ENCODE measurements at places on chromosomes 16 and 17.

GRCh38 chr17:60832631-60833030, 155.0 kb downstream of the BCAS3 start:
- H3K36me3 ChIP-seq = no peaks in the 10 kb centered on the region
- H3K27ac ChIP-seq = no peak overlapping the region
- no peaks in the 10 kb centered on the region for H3K27me3 ChIP-seq

GRCh38 chr17:81121841-81122733, 43.2 kb upstream of the PVALEF start:
- no peak overlapping the region for H3K27ac ChIP-seq
- DNase-seq = no peak
- peaks cover 2% of the 10 kb centered on the region for H3K36me3 ChIP-seq
- peaks cover 8% of the 10 kb centered on the region for H3K4me1 ChIP-seq
- no peaks in the 10 kb centered on the region for H3K27me3 ChIP-seq

GRCh38 chr16:87924811-87925670, 11.3 kb downstream of the CA5A start:
- H3K36me3 ChIP-seq = no peaks in the 10 kb centered on the region
- peaks cover 5% of the 10 kb centered on the region for H3K4me1 ChIP-seq
- peaks cover 23% of the 10 kb centered on the region for H3K27me3 ChIP-seq
- no peak overlapping the region for H3K4me3 ChIP-seq

GRCh38 chr17:54172096-54172984, 349.6 kb downstream of the KIF2B start:
- no peak for DNase-seq
- no peak overlapping the region for H3K4me3 ChIP-seq
- no peak overlapping the region for H3K27ac ChIP-seq

DNA sequence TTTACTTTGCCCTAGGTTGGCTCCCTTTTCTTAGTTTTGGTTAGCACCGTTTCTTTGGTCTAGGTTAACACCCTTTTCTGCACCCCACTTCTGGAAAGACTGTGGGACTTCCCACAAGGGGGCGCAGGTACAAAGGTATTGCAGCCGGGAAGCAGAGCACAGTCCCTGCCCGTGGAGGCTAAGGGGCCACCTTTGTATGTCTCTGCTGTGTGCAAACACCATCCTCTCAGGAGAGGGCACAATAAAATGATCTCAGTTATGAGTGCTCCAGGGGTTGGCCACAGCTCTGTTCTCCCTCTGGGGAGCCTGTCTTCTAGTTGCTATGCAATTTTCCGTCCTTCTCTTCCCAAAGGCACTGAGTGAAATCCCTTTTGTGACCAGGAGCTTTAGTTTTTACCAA, 28.4 kb upstream of the TMC5 start:
- DNase-seq = peak; percentile 6
- no peaks in the 10 kb centered on the region for H3K4me1 ChIP-seq
- no peak overlapping the region for H3K4me3 ChIP-seq

DNA sequence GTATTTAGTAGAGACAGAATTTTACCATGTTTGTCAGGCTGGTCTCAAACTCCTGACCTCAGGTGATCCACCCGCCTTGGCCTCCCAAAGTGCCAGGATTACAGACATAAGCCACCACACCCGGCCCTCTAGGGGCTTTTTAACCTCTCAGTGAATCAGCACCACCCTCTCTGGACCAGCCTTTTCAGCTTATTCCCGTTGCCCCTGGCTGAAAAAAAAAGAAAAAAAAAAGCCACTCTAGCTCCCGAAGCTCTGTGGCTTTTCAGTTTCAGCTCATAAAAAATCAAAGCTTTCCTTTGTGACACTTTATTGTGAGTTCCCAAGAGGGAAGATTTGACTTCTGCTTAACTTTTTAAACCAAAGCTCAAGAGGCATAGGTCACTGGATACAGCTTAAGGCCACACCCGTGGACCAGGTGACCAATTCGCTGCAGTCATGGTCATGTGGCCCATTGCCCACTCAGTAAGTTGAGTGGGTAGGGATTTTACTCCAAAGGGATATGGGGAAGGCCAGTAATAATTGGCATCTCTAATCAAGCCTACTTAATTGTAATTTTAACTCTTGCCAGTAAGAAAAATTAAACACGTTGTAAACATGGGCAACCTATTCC, 46.6 kb upstream of the MED13 start:
- H3K27ac ChIP-seq = no peak overlapping the region
- no peak for DNase-seq
- H3K36me3 ChIP-seq = no peaks in the 10 kb centered on the region
- H3K27me3 ChIP-seq = no peaks in the 10 kb centered on the region

DNA sequence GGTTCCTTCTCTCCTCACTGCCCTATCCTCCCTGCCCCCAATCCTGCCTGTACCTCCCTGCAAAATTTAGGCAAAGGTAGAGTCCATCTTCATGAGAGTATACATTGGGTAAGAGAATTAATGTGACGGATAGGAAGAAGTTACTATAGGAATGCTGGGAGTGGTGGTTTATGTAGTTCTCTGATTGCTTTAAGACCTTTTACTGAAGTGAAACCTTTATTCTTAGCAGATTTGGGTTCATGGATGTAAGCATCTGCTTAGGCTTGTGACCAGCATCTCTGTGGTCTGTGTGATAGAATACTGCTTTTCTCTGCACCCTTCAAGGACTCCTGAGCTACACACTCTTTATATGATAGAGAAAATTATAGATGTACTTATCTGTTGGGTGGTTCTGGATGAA, 127.3 kb downstream of the PRKCA start:
- no peak overlapping the region for H3K27ac ChIP-seq
- no peak overlapping the region for H3K4me3 ChIP-seq
- peaks cover 2% of the 10 kb centered on the region for H3K36me3 ChIP-seq
- DNase-seq = no peak
- no peaks in the 10 kb centered on the region for H3K27me3 ChIP-seq

- H3K36me3 ChIP-seq = peaks cover 2% of the 10 kb centered on the region
- peak overlapping the region; percentile 91 for H3K4me3 ChIP-seq
- H3K4me1 ChIP-seq = peaks cover 15% of the 10 kb centered on the region
Measured at GRCh38 chr16:31476303-31477219, 4.6 kb downstream of the TGFB1I1 start.

DNA sequence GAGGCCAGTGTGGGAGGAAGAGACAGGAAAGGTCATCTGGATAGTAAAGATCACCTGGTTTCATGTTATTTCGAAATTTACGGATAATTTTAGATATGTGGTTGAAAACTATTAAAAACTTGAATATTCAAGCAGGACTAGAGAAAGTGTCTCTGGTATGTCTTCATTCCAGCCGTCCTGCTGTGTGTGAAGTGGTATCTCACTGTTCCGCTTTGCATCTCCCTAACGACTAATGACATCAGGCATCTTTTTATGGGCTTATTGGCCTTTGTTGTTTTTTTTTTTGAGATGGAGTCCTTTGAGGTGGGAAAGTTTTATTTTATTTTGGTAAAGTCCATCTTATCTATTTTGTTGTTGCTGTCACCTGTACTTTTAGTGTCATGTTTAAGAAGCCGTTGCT, 214.4 kb upstream of the CHMP6 start:
- DNase-seq = no peak
- no peaks in the 10 kb centered on the region for H3K27me3 ChIP-seq
- no peak overlapping the region for H3K4me3 ChIP-seq
- peaks cover 37% of the 10 kb centered on the region for H3K4me1 ChIP-seq
- H3K27ac ChIP-seq = peak overlapping the region; percentile 65

DNA sequence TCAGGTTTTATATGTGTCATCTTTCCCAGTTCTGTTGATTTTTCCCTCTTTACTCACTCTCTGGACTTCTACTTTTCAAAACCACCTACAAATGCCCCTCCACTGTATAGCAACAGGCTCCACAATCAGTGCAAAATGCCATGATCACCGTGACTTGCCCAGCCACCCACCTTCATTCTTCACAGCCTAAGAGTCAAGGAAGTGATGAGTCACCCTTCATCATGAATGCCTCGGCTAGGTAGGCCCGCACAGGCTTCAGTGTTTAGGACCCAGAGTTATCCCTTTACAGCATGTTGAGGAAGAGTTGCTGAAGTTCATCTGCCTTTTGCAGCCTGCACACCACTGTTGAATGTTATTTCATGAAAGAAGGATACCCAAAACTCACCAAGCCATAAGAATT, 158.6 kb downstream of the PMP22 start:
- H3K27ac ChIP-seq = no peak overlapping the region
- H3K27me3 ChIP-seq = peaks cover 5% of the 10 kb centered on the region
- DNase-seq = no peak
- no peak overlapping the region for H3K4me3 ChIP-seq
- H3K36me3 ChIP-seq = no peaks in the 10 kb centered on the region

- H3K4me1 ChIP-seq = peaks cover 74% of the 10 kb centered on the region
- peaks cover 14% of the 10 kb centered on the region for H3K36me3 ChIP-seq
- peak overlapping the region; percentile 93 for H3K27ac ChIP-seq
- no peak for DNase-seq
- H3K4me3 ChIP-seq = peak overlapping the region; percentile 92
Measured at GRCh38 chr16:68283346-68283745, 19.0 kb downstream of the SLC7A6 start.

DNA sequence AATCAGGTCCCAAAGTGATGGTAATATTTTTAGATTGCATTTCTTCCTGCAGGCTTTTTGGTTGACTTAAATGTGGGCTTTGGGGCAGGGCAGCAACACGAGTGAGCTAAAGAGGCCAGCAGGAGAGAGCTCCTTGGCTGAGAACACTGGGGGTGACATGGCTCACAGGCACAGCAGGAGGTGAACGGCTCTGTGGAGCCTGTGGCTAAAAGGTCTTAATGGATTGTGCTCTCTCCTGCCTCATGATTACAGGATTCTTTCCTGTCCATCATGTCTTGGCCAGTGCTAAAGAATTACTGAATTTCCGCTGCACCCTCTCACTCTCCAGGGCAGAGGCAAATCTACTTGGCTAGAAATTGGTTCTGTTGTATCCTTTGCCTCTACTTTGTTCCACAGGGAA, 366.6 kb downstream of the HS3ST4 start:
- H3K4me1 ChIP-seq = no peaks in the 10 kb centered on the region
- no peak for DNase-seq
- H3K36me3 ChIP-seq = no peaks in the 10 kb centered on the region
- H3K4me3 ChIP-seq = no peak overlapping the region

DNA sequence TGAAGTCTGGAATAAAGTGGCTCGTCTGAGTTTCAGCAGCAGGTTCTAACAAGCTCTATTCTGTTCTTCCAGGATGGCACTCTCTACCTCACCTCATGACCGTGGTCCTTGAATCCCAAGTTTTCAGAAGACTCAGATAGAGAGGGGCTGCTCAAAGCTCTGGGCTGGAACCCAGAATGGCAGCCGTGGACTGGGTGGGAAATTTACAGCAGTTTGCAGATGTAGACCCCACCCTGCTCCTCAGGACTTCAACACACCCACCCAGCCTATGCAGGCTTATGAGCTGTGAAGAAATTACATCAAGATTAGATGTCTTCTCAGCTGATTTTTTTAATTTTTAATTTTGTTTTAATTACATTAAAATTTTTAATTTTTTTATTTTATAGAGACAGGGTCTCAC, 59.4 kb downstream of the METRNL start:
- no peaks in the 10 kb centered on the region for H3K36me3 ChIP-seq
- no peak for DNase-seq
- no peaks in the 10 kb centered on the region for H3K4me1 ChIP-seq
- no peak overlapping the region for H3K27ac ChIP-seq
- H3K27me3 ChIP-seq = peaks cover 18% of the 10 kb centered on the region

GRCh38 chr17:65783845-65784334, 222.4 kb upstream of the AXIN2 start:
- DNase-seq = no peak
- H3K4me3 ChIP-seq = no peak overlapping the region
- no peak overlapping the region for H3K27ac ChIP-seq
- no peaks in the 10 kb centered on the region for H3K36me3 ChIP-seq
- no peaks in the 10 kb centered on the region for H3K4me1 ChIP-seq

- no peak overlapping the region for H3K27ac ChIP-seq
- H3K4me3 ChIP-seq = no peak overlapping the region
- no peaks in the 10 kb centered on the region for H3K36me3 ChIP-seq
- DNase-seq = no peak
- peaks cover 19% of the 10 kb centered on the region for H3K27me3 ChIP-seq
Measured at GRCh38 chr16:85384833-85385462, 228.2 kb upstream of the GSE1 start.

DNA sequence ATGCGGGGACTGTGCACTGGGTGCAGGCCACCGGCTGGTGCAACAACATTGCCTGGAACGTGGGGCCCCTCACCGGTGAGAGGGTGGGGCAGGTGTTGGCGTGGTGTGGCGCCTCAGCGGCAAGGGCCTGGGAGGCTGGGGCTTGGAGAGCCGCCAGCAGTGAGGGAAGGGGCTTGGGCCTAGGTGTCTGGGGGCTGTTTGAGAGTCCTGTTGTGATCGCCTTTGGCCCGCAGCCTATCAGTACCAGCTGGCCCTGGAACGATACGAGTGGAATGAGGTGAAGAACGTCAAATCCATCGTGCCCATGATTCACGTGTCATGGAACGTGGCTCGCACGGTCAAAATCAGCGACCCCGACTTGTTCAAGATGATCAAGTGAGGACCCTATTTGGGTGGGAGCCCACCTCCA, 2.6 kb upstream of the TMEM88 start:
- H3K27ac ChIP-seq = peak overlapping the region; percentile 81
- H3K27me3 ChIP-seq = no peaks in the 10 kb centered on the region
- H3K4me1 ChIP-seq = peaks cover 13% of the 10 kb centered on the region

DNA sequence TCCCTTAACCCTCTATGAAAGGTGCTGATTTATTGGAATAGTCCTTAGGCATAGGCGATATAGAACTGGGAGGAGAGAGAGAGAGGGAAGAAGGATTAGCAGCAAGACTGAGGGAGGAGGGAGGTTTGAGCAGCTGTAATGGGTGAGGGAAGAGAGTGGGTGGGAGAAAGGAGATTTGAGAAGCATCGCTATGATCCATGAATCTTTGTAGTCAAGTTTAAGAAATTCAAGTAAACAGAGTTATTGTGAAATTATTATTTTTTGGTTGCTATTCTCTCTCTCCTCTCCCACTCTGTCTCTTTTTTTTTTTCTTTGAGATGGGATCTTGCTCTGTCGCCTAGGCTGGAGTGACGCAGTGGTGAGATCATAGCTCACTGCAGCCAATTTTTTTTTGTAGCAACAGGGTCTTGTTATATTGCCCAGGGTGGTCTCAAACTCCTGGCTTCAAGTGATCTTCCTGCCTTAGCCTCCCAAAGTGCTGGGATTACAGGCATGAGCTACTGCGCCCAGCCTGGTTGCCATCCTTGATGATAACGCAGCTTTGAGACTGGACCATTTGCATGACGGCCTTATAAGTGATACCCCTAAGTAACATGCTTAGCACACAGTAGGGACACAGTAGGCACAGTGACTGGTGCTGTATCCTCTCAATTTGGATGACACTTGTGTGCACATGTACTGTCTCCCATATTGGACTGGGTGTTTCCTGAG, 21.0 kb upstream of the TNS4 start:
- DNase-seq = no peak
- peaks cover 18% of the 10 kb centered on the region for H3K4me1 ChIP-seq
- H3K36me3 ChIP-seq = peaks cover 5% of the 10 kb centered on the region
- H3K4me3 ChIP-seq = no peak overlapping the region
- no peaks in the 10 kb centered on the region for H3K27me3 ChIP-seq
- H3K27ac ChIP-seq = no peak overlapping the region

- peaks cover 30% of the 10 kb centered on the region for H3K4me1 ChIP-seq
- H3K36me3 ChIP-seq = peaks cover 3% of the 10 kb centered on the region
- H3K4me3 ChIP-seq = peak overlapping the region; percentile 67
- DNase-seq = peak; percentile 7
Measured at GRCh38 chr17:55348749-55349354, 72.8 kb downstream of the MMD start.

- peaks cover 15% of the 10 kb centered on the region for H3K4me1 ChIP-seq
- H3K36me3 ChIP-seq = peaks cover 16% of the 10 kb centered on the region
- H3K27ac ChIP-seq = peak overlapping the region; percentile 16
- DNase-seq = no peak
- H3K4me3 ChIP-seq = no peak overlapping the region
- H3K27me3 ChIP-seq = no peaks in the 10 kb centered on the region
Measured at GRCh38 chr16:24784121-24784520, 54.7 kb downstream of the TNRC6A start.

All from T-helper 17 cell (primary cell).